ENCODE measurements at places on chromosomes 1 and 21. TPM values are rescaled to one million over a fixed set of nuclear protein-coding genes. Genes with fewer than 3 reads are reported as not detected.

DNA sequence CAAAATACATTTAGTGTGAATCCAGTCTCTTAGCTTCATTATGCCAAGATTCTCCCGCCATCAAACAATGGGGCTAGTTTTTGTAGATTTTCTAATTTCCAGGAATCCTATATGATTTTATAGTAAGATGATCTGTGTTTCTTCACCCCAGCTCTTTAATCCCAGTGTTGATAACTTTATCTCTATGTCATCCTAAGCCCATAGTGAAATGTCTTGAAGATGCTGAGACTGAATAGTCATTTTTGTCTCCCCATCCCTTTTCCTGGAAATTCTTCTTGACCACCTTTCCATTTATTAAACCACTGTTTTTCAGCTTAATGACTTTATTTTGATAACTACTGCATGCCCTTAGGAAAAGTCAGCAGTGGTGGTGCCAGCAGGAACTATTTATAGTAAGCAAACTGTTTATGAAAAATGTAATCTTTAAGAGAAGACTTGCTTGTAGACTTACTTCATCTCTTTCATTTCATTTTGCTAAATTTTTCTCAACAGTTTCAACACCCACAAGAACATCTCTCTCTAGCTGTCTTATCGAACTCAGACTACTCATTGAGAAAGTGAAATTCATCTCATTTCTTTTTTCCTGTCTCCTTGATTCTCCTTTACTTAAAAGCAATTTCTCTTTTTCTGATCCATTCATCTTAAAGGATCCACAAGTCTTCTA is 116.6 kb downstream of the NTMT2 start:
- no peaks in the 10 kb centered on the region for H3K27me3 ChIP-seq
- H3K27ac ChIP-seq, result peak overlapping the region; percentile 12
- no peak for DNase-seq

DEPDC1 gene
- 1.5 TPM for total RNA-seq

DNA sequence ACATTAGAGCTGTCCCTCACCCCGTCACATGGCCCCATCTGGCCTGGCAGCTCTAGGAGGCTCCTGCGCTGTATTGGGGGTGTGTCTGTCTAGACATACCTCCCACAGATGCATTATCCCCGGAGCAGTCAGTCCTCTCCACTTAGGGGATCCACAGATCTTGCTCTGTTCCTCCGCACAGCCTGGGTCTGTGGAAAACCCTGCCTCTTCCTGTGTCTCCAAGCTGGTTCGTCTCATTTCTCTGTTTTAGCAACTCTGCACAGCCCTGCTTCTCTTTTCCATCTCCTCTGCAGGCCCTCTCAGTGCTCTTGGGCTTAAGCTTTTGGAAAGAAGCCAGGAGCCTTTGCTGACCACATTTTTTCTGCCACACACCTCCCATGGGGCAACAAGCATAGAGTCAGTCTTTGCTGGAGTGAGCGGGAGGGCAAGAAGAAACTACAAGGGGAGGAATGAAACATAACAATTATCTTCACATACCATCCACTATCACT is 241.5 kb downstream of the FOXD2 start:
- H3K27ac ChIP-seq, result no peak overlapping the region
- H3K36me3 ChIP-seq, result no peaks in the 10 kb centered on the region
- H3K4me3 ChIP-seq, result no peak overlapping the region

SLC44A3 gene
- 10.5 TPM for total RNA-seq

DNA sequence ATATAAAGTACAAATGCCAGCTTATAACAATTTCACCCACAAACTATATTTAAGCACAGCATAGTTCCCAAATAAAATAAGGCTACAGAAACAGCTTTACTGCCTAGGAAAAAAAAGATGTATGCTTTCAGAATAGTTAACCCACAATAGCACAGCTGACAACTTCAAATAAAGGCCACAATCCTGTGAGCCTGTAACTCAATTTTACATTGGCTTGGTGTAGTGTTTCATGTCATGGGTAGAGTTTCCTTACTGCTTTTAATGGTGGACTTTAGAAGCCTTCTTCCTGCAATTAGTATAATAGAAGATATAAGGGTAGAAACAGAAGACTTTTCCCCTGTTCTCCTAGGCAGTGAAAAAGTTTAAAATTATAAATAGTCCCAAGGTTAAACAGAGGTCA is 44.3 kb upstream of the ZC3H11B start:
- no peaks in the 10 kb centered on the region for H3K4me1 ChIP-seq
- H3K27me3 ChIP-seq, result no peaks in the 10 kb centered on the region
- no peak overlapping the region for H3K27ac ChIP-seq
- H3K4me3 ChIP-seq, result no peak overlapping the region
- DNase-seq, result no peak

GRCh38 chr21:16570171-16570570 is 840.4 kb downstream of the USP25 start:
- no peaks in the 10 kb centered on the region for H3K27me3 ChIP-seq
- no peak overlapping the region for H3K4me3 ChIP-seq
- no peaks in the 10 kb centered on the region for H3K36me3 ChIP-seq
- no peak for DNase-seq
- H3K4me1 ChIP-seq, result no peaks in the 10 kb centered on the region

DNA sequence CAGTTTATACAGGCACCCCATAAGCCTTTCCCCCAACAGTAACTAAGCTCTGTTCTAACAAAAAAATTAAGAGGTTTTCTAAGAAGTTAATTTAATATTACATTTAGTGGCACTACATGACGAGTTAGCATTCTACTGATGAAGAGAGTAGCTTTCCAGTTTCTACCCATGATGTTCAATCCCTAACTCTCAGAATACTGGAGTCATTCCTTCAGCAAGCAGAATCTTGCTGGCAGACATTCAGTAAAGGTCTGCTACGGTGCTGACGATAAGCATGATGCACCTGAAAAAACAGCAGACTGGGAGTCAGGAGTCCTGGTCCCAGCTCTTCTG is 24.5 kb downstream of the SRSF4 start:
- H3K4me3 ChIP-seq, result no peak overlapping the region
- H3K36me3 ChIP-seq, result no peaks in the 10 kb centered on the region
- no peaks in the 10 kb centered on the region for H3K4me1 ChIP-seq
- H3K27me3 ChIP-seq, result no peaks in the 10 kb centered on the region

C1orf94 gene
- not detected for total RNA-seq

DNA sequence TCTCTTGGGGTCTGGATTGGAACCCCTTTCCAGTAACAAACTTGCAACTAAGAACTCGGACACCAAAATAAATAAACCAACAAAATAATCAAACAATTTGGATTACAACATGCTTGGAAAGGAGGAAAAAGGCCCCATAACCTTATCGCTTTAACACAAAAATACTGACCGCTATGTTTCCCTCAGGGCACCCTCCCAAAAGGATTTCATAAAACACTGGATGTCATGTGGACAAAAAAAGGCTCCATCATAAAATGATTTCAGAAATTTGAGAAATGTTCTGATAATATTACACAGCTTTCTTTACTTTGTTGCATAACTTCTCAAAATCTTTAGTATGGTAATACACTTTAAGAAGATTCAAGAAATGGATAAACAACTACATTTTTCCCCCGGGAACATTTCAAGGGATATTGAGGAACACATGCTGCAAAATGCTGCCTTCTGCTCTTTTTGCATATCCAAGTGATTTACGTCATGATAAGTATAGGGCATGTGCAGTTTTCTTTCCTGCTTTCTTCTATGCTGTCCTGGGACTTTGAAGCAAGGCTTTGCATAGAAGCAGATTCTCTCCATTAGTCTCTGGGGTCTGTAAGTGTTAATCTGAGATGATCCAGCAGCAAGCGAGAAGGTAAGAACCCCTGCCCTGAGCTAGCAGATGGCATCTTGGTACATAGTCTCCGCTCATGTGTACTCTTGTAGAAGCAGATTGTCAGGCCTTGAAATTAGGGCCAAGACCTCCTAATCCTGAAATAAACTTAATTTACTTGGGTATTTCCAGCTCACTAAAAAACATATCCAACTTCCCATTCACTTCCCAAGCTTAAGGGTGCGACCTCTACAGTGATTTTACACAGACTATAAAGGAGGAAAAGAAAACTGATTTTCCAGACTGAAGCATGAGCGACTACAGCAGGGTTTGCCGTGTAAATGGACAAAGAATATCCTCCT is 85.5 kb upstream of the KIAA0040 start:
- no peak overlapping the region for H3K4me3 ChIP-seq
- DNase-seq, result no peak
- peak overlapping the region; percentile 39 for H3K27ac ChIP-seq
- no peaks in the 10 kb centered on the region for H3K36me3 ChIP-seq
- H3K4me1 ChIP-seq, result no peaks in the 10 kb centered on the region

GRCh38 chr1:223363057-223363855 is 720 bp downstream of the SUSD4 start:
- H3K27ac ChIP-seq, result no peak overlapping the region
- H3K27me3 ChIP-seq, result no peaks in the 10 kb centered on the region
- DNase-seq, result no peak
- H3K36me3 ChIP-seq, result no peaks in the 10 kb centered on the region

DNA sequence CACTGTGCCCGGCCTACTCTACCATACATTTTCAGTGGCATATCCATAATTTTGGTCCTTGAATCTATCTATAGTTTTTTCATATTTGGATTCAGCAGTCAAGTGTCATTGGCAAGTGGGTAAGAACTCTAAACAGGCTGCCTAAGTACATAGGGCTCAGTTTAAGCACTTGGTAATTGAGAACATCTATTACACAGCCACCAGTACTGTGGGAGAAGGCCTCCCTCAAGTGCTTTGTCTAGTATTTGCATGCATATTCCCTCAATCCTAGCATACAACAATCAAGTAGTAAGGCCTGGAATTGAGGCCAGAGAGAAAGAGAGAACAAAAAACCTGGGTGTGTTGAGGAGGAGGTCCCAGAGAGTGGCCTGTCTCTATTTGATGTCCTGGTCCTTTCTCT is 325.2 kb downstream of the USP25 start:
- no peak for DNase-seq
- no peak overlapping the region for H3K4me3 ChIP-seq
- H3K27ac ChIP-seq, result no peak overlapping the region
- no peaks in the 10 kb centered on the region for H3K4me1 ChIP-seq
- no peaks in the 10 kb centered on the region for H3K27me3 ChIP-seq

DNA sequence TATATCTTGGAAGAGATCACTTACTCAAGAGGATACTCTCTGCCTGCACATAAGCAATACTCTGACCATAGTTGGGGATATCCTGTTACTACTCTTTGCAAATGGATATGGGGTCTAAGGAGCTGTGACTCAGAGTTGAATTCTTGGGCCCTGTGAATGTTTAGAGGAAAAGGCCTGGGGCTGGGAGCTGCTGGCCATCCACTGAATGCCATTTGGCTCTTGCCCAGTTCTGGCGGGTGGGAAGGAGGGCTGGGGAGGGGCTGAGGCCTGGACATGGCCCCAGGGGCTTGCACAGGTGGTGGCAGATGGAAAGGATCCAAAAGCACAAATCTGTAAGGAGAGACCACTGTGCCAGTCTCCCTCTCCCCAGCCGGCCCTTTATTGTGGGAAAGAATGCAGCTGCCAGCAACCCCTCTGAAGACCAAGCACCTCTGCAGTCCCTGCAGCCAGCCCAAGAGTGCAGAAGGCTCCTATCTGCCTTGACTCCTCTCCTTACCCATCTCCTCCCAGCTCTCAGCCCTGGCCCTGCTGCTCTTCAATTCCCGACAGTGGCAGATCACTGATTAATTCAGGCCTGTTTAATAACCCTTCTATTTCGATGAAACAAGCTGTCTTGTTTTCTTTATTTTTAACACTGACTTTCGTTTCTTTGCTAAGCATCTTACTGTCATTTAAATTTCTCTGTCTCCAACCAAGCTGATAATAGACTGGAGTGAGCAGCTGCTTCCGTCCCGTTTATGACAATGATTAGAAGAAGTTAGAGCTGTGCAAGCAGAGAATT is 12.1 kb downstream of the PLXNA2 start:
- DNase-seq, result no peak
- no peak overlapping the region for H3K27ac ChIP-seq
- H3K4me1 ChIP-seq, result no peaks in the 10 kb centered on the region
- no peak overlapping the region for H3K4me3 ChIP-seq
- no peaks in the 10 kb centered on the region for H3K36me3 ChIP-seq

DNA sequence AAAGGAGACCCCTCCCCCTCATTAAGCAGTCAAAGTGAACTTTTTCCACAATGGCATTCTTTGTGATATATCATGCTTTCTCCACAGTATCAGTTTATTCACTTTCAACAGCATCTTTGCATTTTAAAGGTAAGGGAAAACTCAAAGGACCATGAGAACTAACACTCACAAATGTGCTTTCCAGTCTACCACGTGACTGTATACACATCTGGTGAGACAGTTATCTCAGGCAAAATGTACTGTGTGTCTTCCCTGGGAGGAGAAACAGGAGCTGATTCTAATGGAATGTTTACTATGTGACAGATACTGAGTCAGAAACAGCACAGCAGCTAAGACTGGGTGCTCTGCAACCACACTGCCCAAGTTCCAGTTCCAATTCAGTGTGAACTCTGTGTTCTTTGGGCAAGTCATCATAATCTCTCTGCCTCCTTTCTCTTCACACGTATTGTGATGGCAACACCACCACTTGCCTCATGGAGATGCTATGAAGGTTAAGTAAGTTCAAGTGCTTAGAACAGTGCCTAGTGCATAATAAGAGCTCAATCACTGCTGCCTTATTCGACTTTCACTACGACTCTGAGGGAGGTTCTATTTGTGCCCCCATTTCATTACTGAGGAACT is 79.0 kb downstream of the SLC45A1 start:
- no peaks in the 10 kb centered on the region for H3K36me3 ChIP-seq
- DNase-seq, result no peak
- peak overlapping the region; percentile 71 for H3K27ac ChIP-seq
- H3K4me3 ChIP-seq, result no peak overlapping the region
- peaks cover 12% of the 10 kb centered on the region for H3K4me1 ChIP-seq
- H3K27me3 ChIP-seq, result no peaks in the 10 kb centered on the region

GRCh38 chr1:178399177-178399728 is 97.5 kb downstream of the CLEC20A start:
- no peaks in the 10 kb centered on the region for H3K4me1 ChIP-seq
- no peak overlapping the region for H3K4me3 ChIP-seq
- H3K36me3 ChIP-seq, result no peaks in the 10 kb centered on the region
- no peak for DNase-seq
- H3K27ac ChIP-seq, result no peak overlapping the region

NEGR1 gene
- 7.9 TPM for total RNA-seq

- H3K4me3 ChIP-seq, result no peak overlapping the region
- no peaks in the 10 kb centered on the region for H3K27me3 ChIP-seq
- DNase-seq, result no peak
- H3K4me1 ChIP-seq, result peaks cover under 1% of the 10 kb centered on the region
- H3K27ac ChIP-seq, result peak overlapping the region; percentile 27
Observed at GRCh38 chr1:56194701-56195300, 384.6 kb downstream of the PLPP3 start.

DNA sequence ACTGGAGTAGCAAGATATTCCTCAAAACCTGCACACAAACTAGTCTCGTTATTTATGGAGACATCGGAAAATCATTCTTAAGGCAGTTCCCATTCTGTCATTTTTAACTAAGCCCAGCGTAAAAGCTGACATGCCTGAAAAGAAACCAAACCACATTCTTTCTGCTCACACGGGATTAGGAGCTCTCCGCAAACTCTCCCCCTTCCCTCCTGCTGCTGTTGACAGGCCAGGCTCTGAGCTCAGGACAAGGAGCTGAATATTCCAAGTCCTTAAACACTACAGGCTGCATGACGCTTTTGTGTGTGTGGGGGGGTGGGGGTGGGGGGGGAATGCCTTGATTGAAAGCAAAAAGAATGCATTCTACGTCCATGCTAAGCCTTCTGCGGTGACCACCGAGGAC is 5.2 kb downstream of the OLIG1 start:
- no peak overlapping the region for H3K27ac ChIP-seq
- no peak overlapping the region for H3K4me3 ChIP-seq
- peaks cover 45% of the 10 kb centered on the region for H3K27me3 ChIP-seq
- no peaks in the 10 kb centered on the region for H3K36me3 ChIP-seq

All from breast epithelium (tissue), 4 donors.